ENCODE measurements at places on chromosomes 2 and 18. TPM values are rescaled to one million over a fixed set of nuclear protein-coding genes. Genes with fewer than 3 reads are reported as not detected.

GRCh38 chr2:43692428-43692994 is 16.3 kb upstream of the C1GALT1C1L start:
- DNase-seq, result no peak

DNA sequence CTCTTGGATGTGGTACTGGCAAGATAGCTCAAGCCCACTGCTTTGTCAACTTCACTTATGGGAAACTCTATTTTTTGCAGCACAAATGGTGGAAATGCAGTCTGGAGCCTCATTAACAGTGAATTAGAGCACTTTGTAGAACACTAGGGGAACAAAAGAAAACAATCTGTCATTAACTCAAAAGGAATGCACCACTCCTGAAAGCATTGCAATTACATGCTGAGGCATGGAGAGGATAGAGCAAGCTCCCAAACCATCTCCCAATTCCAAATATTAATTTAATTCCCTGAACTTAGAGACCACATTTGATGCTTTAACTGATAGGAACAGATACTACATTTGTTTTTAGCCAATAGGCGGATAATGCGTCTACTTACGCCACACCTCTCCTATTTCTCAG is 32.8 kb upstream of the TANC1 start:
- DNase-seq, result no peak

CLEC4F gene
- total RNA-seq, result not detected

DNA sequence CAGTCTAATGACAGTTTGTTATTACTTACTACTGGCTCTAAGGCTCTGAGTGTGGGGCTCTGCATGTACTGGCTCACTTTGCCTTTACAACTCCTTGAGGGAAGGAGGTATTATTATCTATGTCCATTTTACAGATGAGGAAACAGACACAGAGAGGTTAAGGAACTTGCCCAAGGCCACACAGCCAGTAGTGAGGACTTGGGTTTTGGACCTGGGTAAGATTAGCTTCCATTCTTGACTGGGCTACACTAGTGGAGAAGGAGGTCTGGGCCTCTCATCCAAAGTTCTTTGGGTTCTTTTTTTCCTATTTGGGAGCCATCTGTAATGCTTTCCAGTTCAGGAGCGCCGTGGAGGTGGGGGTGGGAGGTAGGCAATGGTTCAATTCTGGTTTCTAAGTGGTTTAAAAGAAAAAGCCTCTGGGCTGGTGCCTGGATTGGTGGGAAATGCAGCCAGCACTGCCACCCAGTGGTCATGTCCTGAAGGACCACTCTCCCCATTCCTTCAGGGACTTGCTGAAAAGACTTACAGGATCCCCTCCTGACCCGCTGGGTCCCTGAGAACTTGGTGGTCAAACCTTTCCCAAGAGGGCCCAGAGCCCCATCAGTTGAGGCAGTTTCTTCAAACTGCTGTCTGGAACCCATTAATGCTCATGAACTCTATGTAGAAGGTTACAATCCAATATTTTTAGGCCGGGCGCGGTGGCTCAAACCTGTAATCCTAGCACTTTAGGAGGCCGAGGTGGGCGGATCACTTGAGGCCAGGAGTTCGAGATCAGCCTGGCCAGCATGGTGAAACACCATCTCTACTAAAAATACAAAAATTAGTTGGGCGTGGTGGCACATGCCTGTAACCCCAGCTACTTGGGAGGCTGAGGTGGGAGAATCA is 38.6 kb upstream of the NOTO start:
- DNase-seq, result peak; percentile 94

CNGA3 gene
- total RNA-seq, result 0.29 TPM

GRCh38 chr18:77177009-77177408 is 44.4 kb upstream of the MBP start:
- peak; percentile 80 for DNase-seq

DNA sequence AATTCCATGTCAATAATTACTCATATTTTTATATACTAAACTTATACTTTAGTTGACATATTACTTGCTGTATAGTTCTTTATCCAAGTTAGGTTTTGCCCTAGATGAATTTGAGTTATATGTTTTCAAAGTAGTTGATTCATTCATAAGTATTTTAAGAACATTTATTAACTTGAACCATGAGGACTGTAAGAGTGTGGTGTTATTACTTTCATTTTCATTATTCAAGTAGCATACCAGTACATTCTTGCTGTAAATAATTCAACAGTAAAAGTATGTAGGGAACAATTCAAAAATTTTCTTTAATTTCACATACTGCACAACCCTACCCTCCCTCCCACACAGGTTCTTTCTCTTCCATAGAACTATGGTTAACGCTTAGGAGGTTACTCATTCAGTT is 75.4 kb downstream of the ANKRD12 start:
- no peak for DNase-seq

DNA sequence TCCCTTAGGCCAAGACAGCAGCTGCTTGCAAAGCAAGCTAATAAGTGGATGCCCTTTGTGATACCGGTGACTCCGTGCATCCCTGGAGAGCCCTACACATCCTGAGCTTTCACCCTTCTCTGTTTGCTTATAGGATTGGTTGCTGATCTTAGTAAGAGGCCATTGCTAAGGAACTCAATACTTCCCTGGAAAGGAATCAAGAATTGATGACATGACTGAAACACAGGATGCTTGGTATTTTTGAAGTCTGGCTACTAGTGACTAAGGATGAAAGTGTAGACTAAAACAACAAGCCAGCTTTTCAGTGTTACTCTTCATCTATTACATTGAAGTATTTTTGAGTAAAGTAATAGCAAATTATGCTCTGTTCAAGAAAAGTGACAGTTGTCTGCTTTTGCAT is 123.0 kb upstream of the SERPINE2 start:
- DNase-seq, result peak; percentile 73

GRCh38 chr2:180000434-180000833 is 6.7 kb downstream of the CWC22 start:
- DNase-seq, result no peak

BIN1 gene
- total RNA-seq, result 85.4 TPM

DNA sequence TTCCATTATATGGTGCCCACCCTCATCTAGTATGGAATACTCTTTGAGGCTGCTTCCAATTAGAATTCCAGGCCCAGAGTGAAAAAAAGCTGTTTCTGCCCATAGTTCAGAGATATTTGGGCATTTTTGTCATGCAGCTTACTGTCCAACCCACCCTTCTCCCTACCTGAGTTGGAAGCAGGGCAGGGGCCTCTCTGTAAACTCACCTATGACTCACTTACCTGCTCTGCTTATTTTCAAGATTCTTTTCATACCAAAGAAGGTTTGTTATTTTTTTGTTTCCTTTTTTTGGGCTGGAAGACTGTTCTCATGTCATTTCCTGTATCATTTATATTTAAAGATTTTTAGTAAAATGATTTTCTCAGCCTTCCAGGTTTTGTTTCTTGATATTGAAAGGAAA is 38.4 kb upstream of the PPP1R1C start:
- DNase-seq, result no peak

DNA sequence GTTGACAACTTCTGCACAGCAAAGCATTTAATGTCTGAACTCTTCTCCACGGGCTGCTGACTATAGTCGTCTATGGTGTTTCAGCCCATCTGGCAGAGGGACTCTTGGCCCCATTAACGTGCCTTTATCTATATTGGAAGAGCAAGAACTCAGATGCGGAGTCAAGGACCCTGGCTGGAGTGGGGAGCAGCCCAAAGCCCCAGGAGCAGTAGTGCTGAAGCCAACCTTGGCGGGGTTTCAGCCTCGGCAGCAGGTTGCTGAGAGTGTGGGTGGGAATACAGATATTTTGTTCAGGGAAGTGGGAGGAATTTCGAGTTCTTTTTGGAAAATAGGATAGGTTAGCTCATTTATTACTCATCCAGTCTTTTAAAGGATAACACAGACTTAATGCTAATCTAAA is 34.2 kb downstream of the TMEM17 start:
- no peak for DNase-seq

GRCh38 chr2:56191617-56192016 is 7.8 kb downstream of the CCDC85A start:
- DNase-seq, result peak; percentile 82

DNA sequence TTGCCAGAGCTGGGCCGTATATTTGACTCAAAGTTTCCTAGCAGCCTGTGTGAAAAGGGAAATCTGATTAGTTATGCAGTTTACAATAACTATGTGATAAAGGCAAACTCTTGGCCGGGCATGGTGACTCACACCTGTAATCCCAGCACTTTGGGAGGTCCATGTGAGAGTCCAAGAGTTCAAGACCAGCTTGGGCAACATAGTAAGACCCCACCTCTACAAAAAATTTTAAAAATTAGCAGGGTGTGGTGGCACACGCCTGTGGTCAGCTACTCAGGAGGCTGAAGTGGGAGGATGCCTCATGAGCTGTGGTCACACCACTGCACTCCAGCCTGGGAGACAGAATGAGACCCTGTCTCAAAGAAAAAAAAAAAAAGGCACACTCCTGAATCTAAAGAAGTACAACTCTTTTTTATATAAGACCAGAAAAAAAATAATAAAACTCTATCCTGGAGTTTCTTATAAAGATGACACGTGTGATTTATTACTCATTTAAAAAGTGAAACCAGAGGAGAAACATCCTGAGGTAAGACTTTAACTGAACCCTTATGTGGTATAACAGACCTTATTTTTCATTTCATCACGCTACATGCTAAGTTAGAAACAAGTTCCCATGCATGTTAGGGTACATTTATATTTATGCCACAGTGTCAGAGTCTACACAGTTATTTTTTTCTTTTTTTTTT is 32.6 kb upstream of the KCMF1 start:
- no peak for DNase-seq

DNA sequence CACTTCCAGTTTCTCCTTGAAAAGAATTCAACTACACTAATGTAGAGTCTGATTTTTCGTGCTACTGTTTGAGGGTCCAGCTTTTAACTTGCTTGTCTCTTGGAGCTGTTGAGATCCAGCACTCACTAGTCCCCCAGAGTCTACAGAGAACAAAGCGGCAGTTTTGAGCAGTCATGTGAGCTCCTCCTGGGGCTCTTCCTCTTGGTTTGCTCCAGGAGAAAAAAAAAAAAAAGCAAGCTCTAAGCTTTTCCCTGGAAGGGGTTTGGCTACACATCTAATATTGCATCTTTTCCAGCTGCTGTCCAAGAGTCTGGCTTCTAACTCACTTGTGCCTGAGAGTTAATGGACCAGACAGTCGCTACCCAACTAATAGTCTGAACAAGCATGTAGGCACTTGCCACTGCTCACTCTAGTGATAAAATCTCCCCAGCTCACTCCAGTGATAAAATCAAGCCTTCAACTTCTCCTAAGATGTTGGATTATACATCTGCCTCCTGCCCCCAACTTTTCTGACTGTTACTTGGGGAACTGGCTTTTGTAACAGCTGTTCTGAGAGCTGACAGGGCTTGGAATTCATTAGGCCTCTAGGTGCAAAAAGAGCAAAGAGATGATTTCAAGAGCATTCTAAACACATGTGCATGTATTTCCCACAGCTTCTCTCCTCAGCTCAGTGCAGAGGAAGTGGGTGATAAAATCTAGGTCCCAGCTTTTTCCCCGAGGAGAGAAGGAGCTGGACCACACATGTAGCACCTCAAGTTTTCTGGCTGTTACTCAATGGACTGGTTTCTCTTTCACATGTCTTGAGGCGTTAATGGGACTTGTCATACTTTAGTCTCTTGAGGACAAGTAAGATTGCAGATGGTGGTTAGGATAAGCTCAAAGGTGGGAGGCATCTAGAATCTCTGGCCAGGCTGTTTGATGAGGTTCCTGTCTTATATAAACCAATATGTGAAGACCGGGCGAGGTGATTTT is 750.5 kb downstream of the LRP1B start:
- no peak for DNase-seq

GRCh38 chr2:44480068-44480467 is 118.3 kb downstream of the CAMKMT start:
- no peak for DNase-seq

DNA sequence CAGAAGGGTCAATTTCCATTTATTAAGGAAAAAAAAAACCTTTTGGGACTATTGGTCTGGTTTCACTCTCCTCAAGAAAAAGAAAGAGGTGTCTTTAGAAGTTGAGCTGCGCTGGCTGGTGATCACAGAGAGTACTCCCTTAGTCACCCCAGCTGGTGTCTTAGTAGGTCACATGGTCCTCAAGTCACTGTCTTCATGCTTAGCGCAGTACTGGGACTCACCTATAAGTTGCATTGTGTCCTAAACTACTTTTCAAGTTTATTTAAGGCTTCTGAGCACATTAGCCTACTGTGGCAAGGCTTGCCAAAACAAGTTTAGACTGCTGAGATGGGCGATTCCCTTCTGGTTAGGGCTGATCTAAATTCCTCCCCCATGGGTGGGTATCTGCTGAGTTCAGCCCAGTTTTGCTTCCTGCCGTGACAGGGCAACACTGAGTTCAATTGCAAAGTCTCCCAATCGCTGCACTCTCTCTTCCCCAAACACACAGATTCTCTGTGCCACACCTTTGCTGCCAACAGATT is 824.9 kb upstream of the CRIM1 start:
- DNase-seq, result no peak

GRCh38 chr2:70089220-70089982 is 2.1 kb downstream of the PCBP1 start:
- DNase-seq, result no peak

SMYD1 gene
- not detected for total RNA-seq

ACAA2 gene
- total RNA-seq, result 60.7 TPM

DNA sequence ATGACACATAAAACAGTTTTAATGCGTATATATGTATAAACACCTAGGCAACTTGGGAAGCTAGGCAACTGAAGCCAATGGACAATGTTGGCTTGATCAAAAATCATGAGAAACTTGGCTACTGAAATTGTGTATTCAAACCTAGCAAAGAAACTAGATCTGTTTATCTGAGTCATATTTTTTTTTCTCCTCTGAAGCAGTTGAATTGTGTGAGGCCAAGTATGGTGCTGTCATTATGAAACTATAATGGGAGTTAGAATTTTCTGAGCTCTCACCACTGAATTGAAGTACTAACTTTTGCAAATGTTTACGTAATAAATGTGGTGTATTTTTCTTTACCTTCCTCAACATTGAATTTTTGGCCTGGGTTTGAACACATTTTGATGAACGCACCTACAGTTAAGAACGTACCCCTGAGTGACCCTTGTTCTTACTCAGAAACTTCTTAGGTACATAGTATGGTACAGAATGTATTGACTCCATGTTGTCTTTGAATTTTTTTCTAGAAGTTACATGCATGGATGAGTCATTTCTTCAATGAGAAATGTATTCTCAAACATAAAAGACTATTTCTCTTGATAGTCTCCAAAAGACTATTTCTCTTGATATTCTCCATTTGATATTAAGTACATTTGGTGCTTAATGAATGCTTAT is 23.8 kb downstream of the CD28 start:
- no peak for DNase-seq

GRCh38 chr2:53510401-53510800 is 257.2 kb upstream of the CHAC2 start:
- DNase-seq, result no peak

ABCG8 gene
- total RNA-seq, result not detected

GRCh38 chr2:12890066-12890465 is 173.3 kb downstream of the TRIB2 start:
- DNase-seq, result no peak

- no peak for DNase-seq
These were observed 122.9 kb downstream of the EPB41L3 start for GRCh38 chr18:5420906-5421305.

SPATA3 gene
- total RNA-seq, result not detected

GRCh38 chr2:187851955-187852561 is 297.8 kb upstream of the TFPI start:
- no peak for DNase-seq

All from osteoblast (primary cell).